Neural progenitor cell (in vitro differentiated cells): ENCODE measurements at places on chromosomes 1 and 21.

- DNase-seq, result peak; percentile 1
These were observed 56.2 kb upstream of the COL18A1 start for GRCh38 chr21:45348591-45349327.

DNA sequence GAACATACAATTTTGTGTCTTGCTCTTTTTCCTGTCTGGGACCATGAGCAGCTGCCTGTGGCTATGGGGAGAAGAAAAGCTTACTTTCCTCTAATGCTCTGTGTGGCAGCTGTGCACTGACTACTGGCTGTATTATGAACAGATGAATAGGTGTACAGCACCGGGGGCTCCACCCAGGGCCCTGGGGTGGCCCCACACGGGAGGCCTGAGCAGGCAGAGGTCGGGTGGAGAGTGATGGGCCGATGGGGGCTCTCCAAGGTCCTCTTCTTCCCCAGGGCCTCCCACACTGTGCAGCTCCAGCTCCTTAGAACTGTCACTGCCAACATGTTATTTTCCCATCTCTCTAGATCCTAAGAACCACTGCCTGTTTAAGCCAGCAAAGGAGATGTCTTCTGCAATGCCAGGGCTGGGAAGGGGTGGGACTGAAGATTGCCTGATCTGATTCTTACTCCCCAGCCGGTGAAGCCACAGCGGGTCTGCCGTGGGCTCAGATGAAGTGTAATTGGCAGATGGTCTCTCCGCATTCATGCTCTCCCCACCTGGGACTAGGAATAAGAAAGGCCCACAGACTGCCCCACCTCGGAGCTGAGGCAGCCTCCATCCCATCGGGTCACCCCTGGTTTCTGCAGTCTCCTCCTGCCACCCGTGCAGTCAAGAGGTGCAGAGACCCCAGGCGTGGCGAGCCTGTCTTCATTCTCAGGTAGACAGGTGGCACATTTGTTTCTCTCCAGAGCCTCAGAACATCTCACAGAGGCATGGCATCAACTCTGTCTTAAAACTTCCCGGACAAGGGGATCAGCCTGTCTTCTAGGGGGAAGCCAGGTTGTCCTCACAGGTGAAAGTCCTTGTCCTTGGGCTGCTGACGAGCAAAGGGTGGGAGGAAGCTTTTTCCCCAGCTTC, 186.5 kb upstream of the GALNT2 start:
- no peak for DNase-seq

- DNase-seq, result no peak
These were observed 9.2 kb downstream of the CHODL start for GRCh38 chr21:18253799-18254198.

- DNase-seq, result peak; percentile 79
These were observed 14.1 kb downstream of the PEA15 start for GRCh38 chr1:160219062-160219929.

DNA sequence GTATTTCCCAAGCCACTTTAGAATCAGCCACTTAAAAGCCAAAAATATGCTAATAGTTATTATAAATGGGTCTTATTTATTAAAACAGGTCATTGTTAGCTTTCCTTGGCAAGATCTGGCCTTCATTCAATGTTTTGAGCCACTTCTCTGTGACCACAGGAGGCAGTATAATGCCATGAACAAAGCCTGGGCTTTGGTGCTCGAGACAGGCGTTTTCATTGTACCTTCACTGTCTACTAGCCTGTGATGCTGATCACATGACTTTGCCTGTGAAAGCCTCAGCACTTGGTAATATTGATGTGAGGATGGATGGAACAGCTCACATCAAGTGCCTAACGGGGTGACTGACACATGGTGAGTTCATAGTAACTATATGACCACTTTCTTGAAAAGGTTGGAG, 217.0 kb downstream of the RWDD3 start:
- DNase-seq, result peak; percentile 47
